ENCODE measurements at places on chromosomes 1 and 21. TPM values are rescaled to one million over a fixed set of nuclear protein-coding genes. Genes with fewer than 3 reads are reported as not detected.

GRCh38 chr21:42414928-42415769, 11.4 kb downstream of the UBASH3A start:
- no peak overlapping the region for H3K4me3 ChIP-seq
- no peaks in the 10 kb centered on the region for H3K4me1 ChIP-seq
- DNase-seq: no peak
- H3K27me3 ChIP-seq: no peaks in the 10 kb centered on the region
- no peak overlapping the region for H3K27ac ChIP-seq
- no peaks in the 10 kb centered on the region for H3K36me3 ChIP-seq

DNA sequence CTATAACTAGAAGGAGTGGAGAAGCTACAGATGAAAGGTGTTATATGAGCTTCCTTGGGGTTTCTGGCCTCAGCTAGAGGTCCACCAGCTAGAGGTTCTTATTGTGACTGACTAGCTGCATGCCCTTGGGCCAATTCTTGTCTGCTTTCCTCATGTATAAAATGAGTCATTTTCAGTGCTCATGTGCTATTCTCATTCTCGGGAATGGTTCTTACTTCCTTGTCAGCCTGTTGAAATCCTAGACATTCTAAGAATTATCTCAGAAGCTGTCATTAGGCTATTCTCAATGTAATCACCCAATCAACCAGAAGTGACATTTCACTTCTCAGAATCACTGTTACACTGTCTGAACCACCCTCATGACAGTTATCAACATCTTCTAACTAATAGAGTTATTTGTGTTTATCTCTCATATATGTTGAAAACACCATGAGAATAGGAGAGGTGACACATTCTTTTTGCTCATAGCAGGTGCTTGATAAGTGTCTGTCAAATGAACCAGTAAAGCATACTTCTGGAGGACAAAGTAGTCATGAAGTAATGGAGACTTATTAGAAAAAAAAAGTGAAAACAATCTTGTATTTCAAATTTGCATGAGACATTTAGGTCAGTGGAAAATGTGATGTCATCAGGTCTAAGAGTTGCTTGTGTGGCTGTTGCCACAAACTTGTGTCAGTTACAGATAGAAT, 122.8 kb upstream of the IVNS1ABP start:
- no peaks in the 10 kb centered on the region for H3K4me1 ChIP-seq
- no peaks in the 10 kb centered on the region for H3K36me3 ChIP-seq
- H3K27ac ChIP-seq: no peak overlapping the region

The CFAP107 gene
- total RNA-seq: not detected

DNA sequence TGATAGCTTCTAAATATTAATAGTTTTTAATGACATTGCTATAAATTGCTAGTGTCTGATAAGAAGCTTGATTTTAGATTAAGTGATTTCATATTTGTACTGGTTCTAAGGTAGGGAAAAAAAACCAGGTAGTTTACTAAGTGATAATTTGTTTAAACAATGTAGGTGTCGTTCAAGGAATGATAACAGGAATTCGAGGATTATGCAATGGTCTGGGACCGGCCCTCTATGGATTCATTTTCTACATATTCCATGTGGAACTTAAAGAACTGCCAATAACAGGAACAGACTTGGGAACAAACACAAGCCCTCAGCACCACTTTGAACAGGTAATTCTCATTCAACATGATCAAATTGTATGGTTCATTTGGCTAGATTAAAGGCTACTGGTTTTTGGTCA, 52.4 kb downstream of the SASS6 start:
- H3K27me3 ChIP-seq: no peaks in the 10 kb centered on the region
- no peaks in the 10 kb centered on the region for H3K4me1 ChIP-seq
- H3K36me3 ChIP-seq: peaks cover 35% of the 10 kb centered on the region
- no peak overlapping the region for H3K4me3 ChIP-seq

The ELOVL1 gene
- 105 TPM for total RNA-seq

GRCh38 chr1:47906527-47907176, 90.5 kb downstream of the TRABD2B start:
- peaks cover 8% of the 10 kb centered on the region for H3K27me3 ChIP-seq
- no peak overlapping the region for H3K4me3 ChIP-seq

All from Panc1 (cell line).